ENCODE measurements at places on chromosomes 12 and 14.

DNA sequence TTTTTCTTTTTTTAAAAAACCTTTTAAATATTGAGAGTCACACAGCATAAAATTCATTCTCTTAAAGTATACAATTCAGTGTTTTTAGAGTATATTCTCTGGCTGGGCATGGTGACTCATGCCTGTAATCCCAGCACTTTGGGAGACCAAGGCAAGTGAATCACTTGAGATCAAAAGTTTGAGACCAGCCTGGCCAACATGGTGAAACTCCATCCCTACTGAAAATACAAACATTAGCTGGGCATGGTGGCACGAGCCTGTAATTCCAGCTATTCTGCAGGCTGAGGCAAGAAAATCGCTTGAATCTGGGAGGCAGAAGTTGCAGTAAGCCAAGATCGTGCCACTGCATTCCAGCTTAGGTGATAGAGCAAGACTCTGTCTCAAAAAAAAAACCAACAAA, 68.4 kb upstream of the BCAT1 start:
- no peak for DNase-seq

GRCh38 chr12:107679336-107679735, 6.3 kb upstream of the PWP1 start:
- no peak for DNase-seq

DNA sequence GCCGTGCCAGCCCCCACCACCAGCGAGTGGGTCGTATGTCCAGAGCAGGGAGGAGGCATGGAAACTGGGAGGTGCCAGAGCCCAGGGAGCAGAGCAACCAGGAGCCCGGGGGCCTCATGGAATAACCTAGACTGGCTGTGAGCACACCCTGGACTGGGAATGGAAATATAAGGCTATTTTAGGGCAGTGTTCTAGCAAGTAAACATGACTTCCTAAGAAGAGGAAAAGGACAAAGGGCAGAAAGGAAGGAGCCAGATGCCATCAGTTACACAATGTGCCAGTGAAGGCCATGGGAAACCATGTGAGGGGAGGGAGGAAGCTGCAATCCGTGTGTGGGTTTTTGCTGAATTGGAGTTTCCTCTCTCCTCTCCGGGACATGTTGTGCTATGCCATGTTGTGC, 18.7 kb upstream of the CPM start:
- DNase-seq: no peak

- DNase-seq: no peak
Measured at GRCh38 chr14:44609201-44609600, 102.1 kb upstream of the FSCB start.

- DNase-seq: no peak
Measured at GRCh38 chr12:56080556-56081138, 682 bp downstream of the ERBB3 start.

DNA sequence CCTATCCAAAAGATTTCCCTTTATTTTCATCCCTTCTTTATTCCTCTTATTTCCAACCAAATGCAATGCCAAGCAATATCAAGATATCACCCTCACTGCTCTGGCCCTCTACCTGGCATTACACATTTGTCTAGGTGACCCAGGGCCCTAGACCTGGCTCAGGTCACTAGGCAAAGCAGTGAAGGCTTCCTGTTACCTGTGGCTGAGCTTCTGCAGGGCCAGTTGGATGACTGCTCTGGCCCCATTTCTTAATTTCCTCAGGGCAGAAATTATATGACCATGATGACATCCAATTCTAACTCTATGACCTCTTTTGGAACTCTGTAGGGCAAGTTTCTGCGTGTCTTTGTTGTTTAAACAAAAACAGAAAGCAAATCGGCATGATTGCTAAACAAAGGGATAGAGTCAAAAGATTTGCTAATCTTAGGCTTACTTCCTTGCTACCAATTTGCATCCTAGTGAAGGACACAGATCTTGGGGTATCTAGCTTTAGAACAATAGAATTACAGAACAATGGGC, 7.4 kb upstream of the CCDC198 start:
- no peak for DNase-seq

- DNase-seq: no peak
Measured at GRCh38 chr12:79959484-79959883, 24.6 kb upstream of the PPP1R12A start.

DNA sequence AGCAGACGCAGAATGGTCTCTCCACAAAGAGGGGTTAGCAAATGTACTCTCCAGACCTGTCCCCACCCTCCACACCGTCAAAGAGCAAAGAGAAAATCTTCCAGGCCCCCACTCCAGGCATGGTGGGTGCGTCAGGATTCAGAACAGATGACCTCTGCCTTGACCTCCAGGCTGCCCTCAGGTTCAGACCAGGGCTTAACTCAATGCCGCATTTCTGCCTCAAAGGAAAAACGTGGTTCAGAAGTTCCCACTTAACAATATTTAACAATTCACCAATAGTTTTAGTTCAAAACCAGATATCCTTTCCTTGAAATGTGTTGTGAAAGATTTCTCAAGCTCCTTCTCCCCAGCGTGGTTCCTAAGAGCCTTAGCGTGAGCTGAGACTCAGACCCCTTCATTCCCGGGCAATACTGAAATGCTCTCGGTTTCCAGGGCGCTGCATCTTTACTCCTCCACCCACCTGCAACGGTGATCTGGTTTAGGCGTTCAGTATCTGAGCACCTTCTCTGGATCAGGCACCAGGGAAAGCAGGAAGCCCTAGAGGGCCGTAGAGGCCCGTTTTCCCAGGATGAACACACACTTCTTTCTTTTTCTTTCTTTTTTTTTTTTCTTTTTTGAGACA, 22.9 kb downstream of the HSP90AA1 start:
- DNase-seq: no peak

DNA sequence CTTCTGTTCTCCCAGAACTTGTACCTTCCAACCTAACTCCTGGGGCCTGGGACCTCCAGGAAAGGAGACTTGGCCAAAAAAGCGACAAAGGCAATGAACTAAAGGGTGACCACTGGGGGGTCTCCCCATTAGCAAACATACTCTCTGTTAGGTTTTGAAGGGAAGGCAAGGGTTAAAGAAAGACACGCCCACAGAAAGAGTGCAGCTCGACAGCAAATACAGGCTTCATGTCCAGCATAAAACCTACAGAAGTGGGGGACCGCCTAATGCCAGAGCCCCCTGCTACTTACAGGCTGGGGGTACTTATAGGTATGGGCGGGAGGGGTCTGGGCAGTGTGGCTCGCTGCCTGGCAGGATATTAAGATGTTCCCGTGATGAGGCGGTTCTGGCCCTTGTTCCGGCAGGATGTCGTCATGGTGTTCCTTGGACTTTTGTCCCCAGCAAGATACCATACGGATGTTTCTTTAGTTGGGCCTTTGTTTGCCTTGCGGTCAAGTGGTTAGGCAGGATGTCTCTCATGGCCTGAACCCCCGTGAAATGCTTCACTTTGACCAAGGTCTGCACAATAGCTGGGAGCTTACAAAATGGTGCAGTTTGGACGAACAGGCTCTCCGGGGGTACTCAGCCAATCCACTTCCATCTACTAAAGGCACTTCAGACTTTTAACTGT, 53.4 kb downstream of the PRMT8 start:
- no peak for DNase-seq

- no peak for DNase-seq
Measured at GRCh38 chr12:46430340-46430948, 57.9 kb upstream of the SLC38A2 start.

DNA sequence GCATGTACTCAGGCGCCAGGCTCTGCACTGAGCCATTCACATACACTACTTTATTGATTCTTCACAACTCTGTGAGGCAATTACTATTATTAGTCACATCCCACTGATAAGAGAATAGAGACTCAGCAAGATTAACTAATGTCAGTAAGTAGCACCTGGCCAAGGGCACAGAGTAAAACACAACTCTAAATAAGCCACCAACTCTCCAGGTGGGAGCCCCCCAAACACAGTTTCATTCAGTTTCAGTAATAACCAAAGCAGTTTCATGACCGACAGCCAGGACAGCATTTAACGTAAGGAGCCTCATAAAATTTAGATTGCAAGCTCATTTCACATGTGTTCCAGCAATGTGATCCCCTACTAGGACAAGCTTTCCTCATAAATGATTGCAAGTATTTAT, 323.1 kb upstream of the CCDC196 start:
- no peak for DNase-seq

- no peak for DNase-seq
Measured at GRCh38 chr12:18391151-18391550, 129.8 kb downstream of the PIK3C2G start.

GRCh38 chr14:59632381-59632780, 55.8 kb upstream of the CCDC175 start:
- no peak for DNase-seq

DNA sequence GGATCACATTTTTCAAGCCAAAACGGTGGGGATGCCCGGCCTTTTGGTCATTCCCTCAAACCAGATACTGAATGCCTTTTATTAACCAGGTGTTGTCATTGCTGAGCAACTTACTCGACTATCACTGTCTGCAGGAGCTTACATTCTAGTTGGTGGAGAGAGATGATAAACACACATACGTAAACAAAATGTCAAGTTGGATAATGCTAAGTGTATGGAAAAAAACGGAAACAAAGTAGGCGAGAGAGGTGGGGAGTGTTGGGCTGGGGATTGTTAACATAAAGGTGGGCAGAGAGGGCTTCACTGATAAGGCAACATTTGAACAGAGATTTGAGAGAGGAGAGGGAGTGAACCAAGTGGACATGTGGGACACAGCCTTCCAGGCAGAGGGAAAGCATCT, 4.5 kb downstream of the C12orf43 start:
- DNase-seq: no peak

- DNase-seq: no peak
Measured at GRCh38 chr14:56294128-56294527, 175.9 kb downstream of the PELI2 start.

All from activated T-helper 9 cell treated with anti-CD3 and anti-CD28 coated beads, Interleukin-2, amount 50 U/mL, for 16 hours (primary cell).